Dorsolateral prefrontal cortex (tissue), 122 donors: ENCODE measurements at places on chromosomes 5 and 9. TPM values are rescaled to one million over a fixed set of nuclear protein-coding genes. Genes with fewer than 3 reads are reported as not detected.

Gene NRARP
- total RNA-seq: 9.2 TPM

Gene QRFP
- not detected for total RNA-seq

Gene CACFD1
- 24.2 TPM for total RNA-seq

Gene PHF24
- total RNA-seq: 121 TPM

Gene PRRX2
- 0.59 TPM for total RNA-seq

Gene NAA35
- 25.5 TPM for total RNA-seq

Gene TMOD1
- 33.3 TPM for total RNA-seq

Gene PTPN3
- 8.2 TPM for total RNA-seq
